ENCODE measurements at places on chromosomes 4 and X.

- DNase-seq, result no peak
Measured at GRCh38 chr4:151766691-151767090, 5.9 kb upstream of the GATB start.

DNA sequence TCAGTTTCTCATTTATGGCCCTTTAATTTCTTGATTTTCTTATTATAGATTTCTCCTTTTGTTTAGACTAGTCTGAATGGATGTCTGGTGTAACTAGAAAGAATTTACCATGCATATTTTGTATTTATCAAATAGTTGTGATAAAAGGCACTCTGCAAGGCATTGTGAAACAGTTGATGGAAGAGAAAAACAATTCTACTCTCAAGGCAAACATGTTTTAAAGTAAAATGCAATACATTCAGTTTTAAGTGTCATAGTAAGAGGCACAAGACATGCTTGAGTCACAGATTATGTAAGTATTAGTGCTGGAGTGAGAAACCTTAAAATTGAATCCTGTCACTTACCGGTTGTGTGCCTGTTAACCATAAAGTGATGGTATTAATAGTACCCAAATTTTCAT lies 283.3 kb upstream of the DKK2 start:
- DNase-seq, result no peak

DNA sequence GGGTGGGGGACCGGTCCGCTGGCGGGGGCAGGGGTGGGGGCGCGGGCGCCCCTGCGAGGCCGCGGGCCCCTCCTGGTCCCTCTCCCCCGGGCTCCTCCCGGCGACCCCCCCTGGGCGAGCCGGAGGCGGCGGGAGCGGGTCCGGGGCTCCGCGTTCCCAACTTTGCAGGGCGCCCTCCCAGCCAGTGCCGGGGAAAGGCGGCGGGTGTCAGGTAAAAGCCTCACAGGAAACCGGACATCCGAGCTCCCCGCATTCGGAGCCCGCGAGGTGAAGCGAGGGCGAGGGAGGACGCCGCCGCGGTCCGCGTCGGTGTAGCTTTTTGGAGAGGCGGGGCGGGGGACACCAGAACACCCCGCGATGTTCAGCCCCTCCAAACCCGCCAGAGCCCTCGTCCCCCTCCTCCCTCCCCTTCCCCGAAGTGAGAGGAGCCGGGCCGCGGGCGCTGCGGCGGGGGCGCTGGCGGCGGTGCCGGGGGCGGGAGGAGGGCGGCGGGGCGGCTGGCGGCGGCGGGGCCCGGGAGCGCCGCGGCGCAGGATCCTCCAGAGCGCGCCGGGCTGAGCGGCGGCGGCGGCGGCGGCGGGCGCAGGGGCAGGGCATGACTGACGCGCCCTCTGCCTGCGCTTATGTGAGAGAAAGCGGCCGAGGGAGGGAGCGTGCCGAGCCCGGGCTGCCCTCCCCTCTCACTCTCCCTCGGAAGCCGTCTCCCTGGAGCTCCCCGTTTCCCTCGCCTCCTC lies at the start of gene VEGFC:
Gene VEGFC (minus strand): TSS at position 597 of the 734 bp plus-strand sequence. CDS start 611 bp downstream, outside the sequence.
- DNase-seq, result no peak

- no peak for DNase-seq
Measured at GRCh38 chr4:130659320-130659719, 1563.4 kb downstream of the C4orf33 start.

DNA sequence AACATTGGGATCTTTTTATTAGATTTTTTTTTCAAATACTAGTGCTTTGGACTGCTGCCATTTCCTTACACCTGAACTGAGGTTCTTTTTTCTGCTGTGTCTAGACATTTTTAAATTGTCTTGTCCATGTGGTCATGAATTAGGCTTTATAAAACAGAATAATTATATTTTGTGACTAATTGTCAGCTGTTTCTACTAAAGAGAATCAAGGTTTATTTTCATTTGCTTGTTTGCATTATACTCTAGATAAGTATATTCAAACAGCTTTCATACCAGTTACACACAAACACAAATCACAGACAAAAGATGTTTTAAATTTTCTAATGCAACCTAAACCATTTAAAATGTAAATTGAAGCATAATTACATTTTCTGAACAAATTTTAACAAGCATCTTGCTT lies 194.7 kb downstream of the GALNTL6 start:
- DNase-seq, result no peak

DNA sequence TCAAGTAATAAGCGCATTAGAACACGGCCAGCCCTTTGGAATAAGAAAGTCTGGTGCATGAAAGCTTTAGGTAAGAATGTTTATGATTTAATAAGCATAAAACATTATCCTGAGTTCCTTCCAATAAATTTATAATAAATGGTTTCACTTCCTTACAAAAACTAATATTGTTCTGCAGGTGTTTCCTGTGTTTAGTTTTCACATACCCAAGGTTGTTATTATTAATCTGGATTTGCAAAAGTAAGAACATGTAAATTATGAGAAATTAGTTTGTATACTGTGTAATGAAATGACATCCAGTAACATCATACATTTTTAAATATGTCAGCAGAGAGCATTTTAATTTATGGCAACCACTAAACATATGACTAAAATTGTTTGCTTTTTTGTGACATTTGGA lies 72.1 kb downstream of the BANK1 start:
- DNase-seq, result no peak

DNA sequence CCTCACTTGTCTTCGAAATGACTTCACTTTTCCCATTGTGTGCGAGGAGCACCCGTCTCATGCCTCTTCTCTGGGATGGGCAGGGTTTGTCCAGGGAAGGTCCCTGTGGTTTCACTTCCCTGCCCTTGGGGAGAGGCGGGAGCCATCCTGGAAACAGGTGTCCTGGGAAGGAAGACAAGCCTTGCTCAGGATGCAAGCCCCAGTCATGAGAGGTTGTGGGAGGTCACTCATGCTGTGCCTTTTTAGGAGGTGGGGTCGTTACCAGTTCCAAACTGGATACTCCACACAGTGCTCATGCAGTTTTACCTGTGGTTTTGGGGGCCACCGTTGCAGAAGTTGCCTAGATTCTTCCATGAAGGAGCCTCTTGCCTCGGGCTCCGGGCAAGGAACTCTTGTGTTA lies 3.8 kb downstream of the RGS12 start:
- no peak for DNase-seq

- no peak for DNase-seq
Measured at GRCh38 chr4:2630556-2631273, 94.3 kb downstream of the FAM193A start.

DNA sequence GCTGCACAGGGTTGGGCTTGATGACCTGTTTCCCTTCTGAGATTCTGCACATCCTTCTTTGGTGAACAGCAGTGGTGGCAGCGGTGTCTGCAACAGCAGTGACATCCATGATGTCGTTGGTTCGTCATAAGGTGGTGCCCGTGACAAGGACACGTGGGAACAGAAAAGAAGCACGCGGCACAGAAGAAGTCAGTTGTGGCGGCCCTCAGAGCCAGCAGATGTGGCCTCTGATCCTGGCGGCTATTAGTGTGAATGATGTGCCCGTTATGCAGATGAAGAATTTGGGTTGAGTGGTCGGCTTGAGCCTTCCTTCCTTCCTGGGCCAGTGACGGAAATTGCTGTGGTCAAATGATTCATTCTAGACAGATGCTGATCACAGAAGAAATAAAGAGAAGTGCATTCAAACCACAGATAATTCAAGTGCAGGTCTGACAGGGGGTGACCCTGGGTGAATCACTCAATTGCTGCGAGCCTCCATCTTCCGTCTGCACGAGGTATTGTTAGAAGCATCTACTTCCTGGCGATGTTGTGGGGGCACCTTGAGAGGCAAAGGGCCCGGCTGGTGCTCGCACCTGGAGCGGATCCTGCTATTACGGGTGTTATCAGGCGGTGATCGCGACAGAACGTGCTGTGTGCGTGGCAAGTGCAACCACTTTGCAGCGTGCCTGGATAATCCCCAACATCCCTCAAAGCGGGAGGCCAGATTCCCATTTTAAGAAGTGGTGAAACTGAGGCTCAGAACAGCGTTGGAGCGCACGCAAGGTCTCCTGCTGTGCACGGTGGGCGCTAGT lies 215.2 kb upstream of the PSAPL1 start:
- DNase-seq, result peak; percentile 99

- DNase-seq, result no peak
Measured at GRCh38 chr4:85763202-85763601, 288.3 kb downstream of the ARHGAP24 start.

GRCh38 chrX:65690057-65690855 lies 22.8 kb downstream of the MSN start:
- no peak for DNase-seq

DNA sequence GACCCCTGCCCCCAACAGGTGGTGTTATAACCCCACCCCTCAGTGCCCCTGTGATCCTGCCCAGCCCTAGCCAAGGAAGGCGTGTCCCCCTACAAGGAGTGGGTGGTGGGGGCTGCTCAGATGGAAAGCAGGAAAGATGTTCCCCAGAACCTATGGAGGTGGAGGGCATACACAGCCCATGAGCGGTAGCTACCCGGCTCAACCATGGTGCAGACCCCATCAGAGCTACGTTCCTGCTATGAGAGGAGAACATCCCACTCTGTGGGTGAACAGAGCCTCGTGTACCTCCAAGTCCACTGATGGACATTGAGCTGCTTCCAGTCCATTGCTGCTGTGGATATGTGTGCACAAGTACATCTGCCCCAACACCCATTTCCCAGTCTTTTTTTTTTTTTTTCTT lies 71.1 kb downstream of the SHOX start:
- no peak for DNase-seq

- peak; percentile 67 for DNase-seq
Measured at GRCh38 chrX:136768469-136769084, 12.2 kb downstream of the ARHGEF6 start.

- no peak for DNase-seq
Measured at GRCh38 chr4:178602833-178603232, 1160.6 kb upstream of the AGA start.

- DNase-seq, result no peak
Measured at GRCh38 chrX:42195506-42195905, 272.2 kb upstream of the CASK start.

DNA sequence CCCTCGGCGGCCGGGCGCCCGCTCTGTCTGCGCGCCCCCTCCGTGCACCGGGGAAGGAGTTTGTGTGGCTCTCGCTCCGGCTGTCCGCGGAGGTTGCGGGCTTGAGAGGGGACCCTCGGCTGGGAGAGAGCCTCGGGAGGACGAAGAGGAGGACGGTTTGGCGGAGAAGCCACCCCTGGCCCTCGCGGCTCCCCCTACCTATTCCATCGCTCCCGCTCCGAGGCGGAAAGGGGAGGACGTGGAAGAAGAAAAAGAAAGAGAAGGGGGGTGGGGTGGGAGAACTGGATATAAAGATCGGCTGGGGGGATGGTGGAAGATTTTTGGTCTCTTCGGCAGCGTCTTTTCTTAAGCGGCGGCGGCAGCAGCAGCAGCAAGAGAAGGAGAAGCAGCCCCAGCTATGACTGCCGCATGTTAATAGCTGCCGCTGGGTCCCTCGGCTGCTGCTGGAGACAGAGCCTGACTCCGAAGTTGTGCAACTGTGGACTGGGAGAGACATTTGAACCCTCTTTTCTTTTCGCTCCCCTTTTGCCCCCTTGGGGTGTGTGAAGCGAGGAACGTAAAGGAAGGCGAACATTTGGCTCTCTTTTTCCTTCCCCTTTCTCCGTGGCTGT lies 895 bp downstream of the ADGRL3 start:
- no peak for DNase-seq

DNA sequence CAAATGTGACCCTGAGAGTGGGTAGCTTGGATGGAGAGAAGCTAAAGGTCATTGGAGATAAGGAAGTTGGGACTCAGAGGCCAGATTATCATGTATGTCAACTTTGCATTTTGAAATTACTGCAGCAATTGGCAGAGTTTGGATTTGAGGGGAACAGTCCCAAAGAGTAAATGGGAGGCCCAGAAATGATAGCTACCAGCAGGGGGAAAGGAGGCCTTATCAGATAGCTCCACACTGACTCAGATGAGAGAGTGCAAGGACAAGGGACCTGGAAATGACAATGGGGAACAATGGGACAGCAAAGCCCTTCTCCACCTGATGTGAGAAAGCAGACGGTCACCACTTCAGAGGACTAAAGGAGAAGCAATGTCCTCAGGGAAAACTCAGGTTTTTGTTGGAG lies 201.5 kb upstream of the JADE1 start:
- no peak for DNase-seq

GRCh38 chr4:168633496-168633895 lies 136.6 kb downstream of the PALLD start:
- DNase-seq, result no peak

DNA sequence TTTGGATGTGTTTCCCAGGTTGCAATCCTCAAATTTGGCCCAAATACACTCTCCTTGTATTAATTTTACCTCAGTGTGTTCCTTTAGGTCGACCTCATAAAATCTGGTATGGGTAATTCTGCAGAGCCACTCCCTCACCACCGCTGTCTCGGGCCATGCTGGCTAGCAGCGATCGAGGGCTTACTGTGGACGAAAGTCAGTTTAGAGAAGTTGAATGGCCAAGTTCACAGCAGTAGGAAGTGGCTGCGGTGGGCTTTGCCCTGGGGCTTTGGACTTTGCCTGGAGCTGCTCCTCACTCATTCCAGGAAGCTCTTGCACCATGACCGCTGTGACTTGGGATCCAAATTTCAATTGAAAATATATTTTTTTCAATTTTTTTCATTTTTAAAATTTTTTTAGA lies 19.6 kb downstream of the TMEM187 start:
- DNase-seq, result no peak

DNA sequence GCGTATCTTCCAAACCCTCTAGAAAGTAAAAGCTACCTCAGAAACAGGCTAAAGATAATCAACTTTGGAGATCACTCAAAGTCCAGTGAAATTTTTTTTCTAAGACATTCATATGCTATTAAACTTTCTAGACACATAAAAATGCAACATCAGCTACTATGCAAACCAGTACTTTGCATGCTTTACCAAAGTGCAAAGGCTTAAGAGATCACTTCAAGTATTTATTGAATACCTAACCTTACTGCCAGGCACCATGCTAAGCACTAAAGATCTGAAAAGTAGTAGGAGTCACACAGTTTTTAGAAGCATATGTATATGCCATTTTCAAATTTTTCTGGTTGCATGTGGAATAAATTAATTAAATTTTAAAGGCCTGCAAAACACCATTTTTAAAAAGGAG lies 115.8 kb downstream of the THOC2 start:
- DNase-seq, result no peak

- no peak for DNase-seq
Measured at GRCh38 chrX:23263892-23264291, 70.8 kb upstream of the PTCHD1 start.

Measured in HS-5 (cell line).